ENCODE measurements at places on chromosomes 2 and 18. TPM values are rescaled to one million over a fixed set of nuclear protein-coding genes. Genes with fewer than 3 reads are reported as not detected.

The TMEM163 gene
- 6.8 TPM for total RNA-seq

The TTC32 gene
- 7.5 TPM for total RNA-seq

The SLC16A14 gene
- total RNA-seq: 7.6 TPM

The SLC4A3 gene
- total RNA-seq: 344 TPM

The FARSB gene
- 20.3 TPM for total RNA-seq
